Upper lobe of left lung (tissue), 6 donors: ENCODE measurements at places on chromosomes 5 and 9. TPM values are rescaled to one million over a fixed set of nuclear protein-coding genes. Genes with fewer than 3 reads are reported as not detected.
A peak's percentile ranks its signal among the peaks of the same experiment; 100 is the strongest.

The CCDC69 gene
- total RNA-seq: 61.0 TPM

DNA sequence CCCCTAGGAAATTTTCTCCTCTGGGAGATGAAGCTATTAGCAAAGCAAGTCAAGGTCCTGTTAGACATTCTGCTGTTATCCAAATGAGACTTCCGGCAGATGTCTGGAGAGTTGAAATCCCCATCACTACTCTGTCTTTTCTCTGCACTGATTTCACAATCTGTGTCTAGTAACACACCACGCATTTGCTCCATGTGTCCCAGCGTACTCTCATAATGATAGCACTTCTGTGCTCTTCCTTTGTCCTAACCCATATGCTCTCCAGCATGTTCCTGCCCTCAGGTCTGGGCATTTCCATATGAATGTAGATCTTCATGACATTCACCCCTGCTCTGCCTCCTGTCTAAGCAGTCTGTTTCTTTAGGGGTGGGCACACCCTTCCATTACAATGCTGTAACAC is 1949.0 kb upstream of the WWC1 start:
- no peaks in the 10 kb centered on the region for H3K27me3 ChIP-seq
- no peak overlapping the region for H3K27ac ChIP-seq
- H3K36me3 ChIP-seq: no peaks in the 10 kb centered on the region
- no peak for DNase-seq

The INSL6 gene
- total RNA-seq: not detected

GRCh38 chr9:21982861-21983560 is 11.2 kb downstream of the CDKN2A start:
- H3K4me1 ChIP-seq: peaks cover 3% of the 10 kb centered on the region
- H3K4me3 ChIP-seq: no peak overlapping the region
- H3K27me3 ChIP-seq: no peaks in the 10 kb centered on the region

The CDKN2B gene
- total RNA-seq: 42.9 TPM

The SLC25A2 gene
- 0.43 TPM for total RNA-seq

- DNase-seq: no peak
- H3K4me3 ChIP-seq: no peak overlapping the region
- no peak overlapping the region for H3K27ac ChIP-seq
- H3K27me3 ChIP-seq: no peaks in the 10 kb centered on the region
- H3K4me1 ChIP-seq: no peaks in the 10 kb centered on the region
These were observed 98.7 kb downstream of the PAX5 start for GRCh38 chr9:36935332-36935731.

- H3K36me3 ChIP-seq: no peaks in the 10 kb centered on the region
- DNase-seq: no peak
- no peak overlapping the region for H3K4me3 ChIP-seq
- H3K27me3 ChIP-seq: no peaks in the 10 kb centered on the region
- no peak overlapping the region for H3K27ac ChIP-seq
- H3K4me1 ChIP-seq: no peaks in the 10 kb centered on the region
These were observed 85.7 kb downstream of the LMX1B start for GRCh38 chr9:126699401-126699881.

DNA sequence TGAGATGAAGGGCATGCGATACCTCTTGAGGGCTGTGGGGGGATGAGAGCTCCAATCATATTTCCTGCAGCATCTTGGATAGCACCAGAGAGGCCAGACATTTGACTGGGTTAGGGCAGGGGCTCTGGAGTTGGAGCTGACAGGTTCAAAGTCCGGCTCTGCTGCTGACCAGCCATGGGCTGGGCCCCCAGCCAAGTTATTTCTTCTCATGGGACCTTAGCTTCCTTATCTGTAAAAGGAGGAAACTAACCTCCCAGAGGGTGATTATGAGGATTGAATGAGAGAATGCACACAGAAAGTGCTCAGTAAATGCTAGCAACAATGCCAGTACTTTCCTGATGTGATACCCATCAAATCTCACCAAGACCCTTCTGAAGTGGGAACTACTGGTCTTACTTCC is 65.2 kb upstream of the SLC25A51 start:
- H3K27me3 ChIP-seq: no peaks in the 10 kb centered on the region
- peaks cover 1% of the 10 kb centered on the region for H3K36me3 ChIP-seq
- H3K4me1 ChIP-seq: peaks cover 37% of the 10 kb centered on the region
- H3K4me3 ChIP-seq: no peak overlapping the region
- DNase-seq: no peak
- peak overlapping the region; percentile 23 for H3K27ac ChIP-seq

GRCh38 chr9:109705515-109705914 is 74.5 kb upstream of the PALM2AKAP2 start:
- no peaks in the 10 kb centered on the region for H3K36me3 ChIP-seq
- H3K27ac ChIP-seq: no peak overlapping the region
- H3K4me3 ChIP-seq: no peak overlapping the region

- no peaks in the 10 kb centered on the region for H3K36me3 ChIP-seq
- no peaks in the 10 kb centered on the region for H3K27me3 ChIP-seq
- DNase-seq: no peak
- no peak overlapping the region for H3K4me3 ChIP-seq
These were observed 5.7 kb upstream of the SMC2 start for GRCh38 chr9:104088416-104088815.

DNA sequence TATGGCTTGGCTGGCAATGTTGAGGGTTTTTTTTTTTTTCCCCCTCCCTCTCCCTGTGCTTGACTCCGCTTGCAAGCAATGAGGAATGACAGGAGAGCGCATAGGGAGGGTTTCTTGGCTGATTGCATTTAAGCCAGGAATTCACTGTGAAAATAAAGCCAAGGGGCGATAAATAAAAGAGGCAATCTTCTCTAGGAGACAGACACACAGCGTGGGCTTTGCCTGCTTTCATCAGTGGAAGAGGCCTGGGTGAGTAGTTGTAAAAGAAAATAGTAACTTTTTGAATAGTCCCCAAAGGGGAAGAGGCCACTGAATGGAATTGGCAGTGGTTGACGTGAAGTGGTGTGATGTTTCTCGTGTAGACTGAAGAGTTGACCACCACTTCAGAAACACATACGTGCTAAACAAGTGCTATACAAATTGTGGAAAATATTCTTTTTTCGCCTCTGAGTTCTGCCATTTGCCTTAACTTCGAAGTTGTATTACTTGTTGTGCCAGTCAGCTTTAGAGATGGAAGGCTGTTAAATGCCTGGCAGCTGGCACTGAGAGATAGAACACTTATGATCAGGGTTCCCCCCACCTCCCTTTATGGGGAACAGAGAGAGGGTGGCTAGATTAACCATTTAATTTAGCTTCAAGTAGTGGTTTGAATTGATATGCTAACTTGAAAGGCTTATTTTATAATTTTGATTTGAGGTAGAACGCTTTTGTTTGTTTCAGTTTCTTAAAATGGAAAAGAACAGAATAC is 3.0 kb downstream of the ZSWIM6 start:
- no peak overlapping the region for H3K27ac ChIP-seq
- H3K36me3 ChIP-seq: no peaks in the 10 kb centered on the region
- DNase-seq: no peak
- peaks cover 35% of the 10 kb centered on the region for H3K4me1 ChIP-seq
- H3K4me3 ChIP-seq: peak overlapping the region; percentile 77
- no peaks in the 10 kb centered on the region for H3K27me3 ChIP-seq

- no peak for DNase-seq
- H3K4me3 ChIP-seq: no peak overlapping the region
- no peak overlapping the region for H3K27ac ChIP-seq
These were observed 41.6 kb upstream of the PITX1 start for GRCh38 chr5:135075621-135076020.

DNA sequence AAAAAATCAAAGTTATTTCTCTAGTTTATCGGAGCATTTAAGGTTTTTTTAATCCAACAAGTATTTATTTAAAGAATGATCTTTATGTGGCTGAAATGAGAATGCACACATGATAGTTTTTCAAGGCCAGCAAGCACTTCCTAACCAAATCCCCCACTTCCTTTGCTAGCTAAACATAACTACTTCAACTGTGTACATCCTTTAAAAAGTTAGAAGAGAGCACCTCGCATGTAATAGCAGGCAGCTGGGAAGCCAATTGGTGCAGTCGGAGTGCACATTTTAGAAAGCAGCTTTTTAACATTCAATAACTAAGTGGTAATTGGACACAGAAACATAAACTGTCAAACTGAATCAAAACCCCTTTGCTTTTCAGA is 245.7 kb downstream of the BNC2 start:
- no peak for DNase-seq
- H3K4me3 ChIP-seq: no peak overlapping the region
- no peaks in the 10 kb centered on the region for H3K4me1 ChIP-seq
- no peak overlapping the region for H3K27ac ChIP-seq
- no peaks in the 10 kb centered on the region for H3K36me3 ChIP-seq

GRCh38 chr5:160555581-160555970 is 133.9 kb downstream of the PTTG1 start:
- no peak overlapping the region for H3K4me3 ChIP-seq
- H3K27ac ChIP-seq: no peak overlapping the region
- H3K27me3 ChIP-seq: no peaks in the 10 kb centered on the region
- no peaks in the 10 kb centered on the region for H3K4me1 ChIP-seq
- no peaks in the 10 kb centered on the region for H3K36me3 ChIP-seq
- DNase-seq: no peak

DNA sequence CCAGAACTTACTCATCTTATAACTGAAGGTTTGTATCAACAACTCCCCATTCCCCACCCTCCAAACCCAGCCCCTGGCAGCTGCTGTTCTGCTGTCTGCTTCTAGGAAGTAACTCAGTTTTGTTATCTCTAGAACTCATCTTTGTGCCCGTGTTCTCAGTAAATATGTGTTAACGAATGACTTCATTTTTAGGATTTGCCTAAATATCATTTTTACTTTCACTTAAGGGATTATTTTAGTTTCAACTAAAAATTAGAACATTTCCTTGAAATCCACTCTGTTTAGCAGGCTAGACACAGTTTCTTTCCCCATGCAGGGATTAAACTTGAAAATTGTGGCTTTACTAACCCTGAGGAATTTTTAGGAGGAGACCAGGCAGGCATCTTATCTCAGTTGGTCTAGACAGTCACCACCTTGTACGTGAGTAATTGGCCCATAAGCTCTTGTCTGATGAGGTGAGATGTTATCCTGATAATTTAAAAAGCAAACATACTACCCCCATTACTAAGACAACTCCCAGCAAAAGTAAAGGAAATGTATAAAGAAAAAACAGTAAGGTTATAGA is 68.2 kb upstream of the TNFAIP8 start:
- H3K36me3 ChIP-seq: no peaks in the 10 kb centered on the region
- no peak for DNase-seq
- H3K27ac ChIP-seq: no peak overlapping the region

DNA sequence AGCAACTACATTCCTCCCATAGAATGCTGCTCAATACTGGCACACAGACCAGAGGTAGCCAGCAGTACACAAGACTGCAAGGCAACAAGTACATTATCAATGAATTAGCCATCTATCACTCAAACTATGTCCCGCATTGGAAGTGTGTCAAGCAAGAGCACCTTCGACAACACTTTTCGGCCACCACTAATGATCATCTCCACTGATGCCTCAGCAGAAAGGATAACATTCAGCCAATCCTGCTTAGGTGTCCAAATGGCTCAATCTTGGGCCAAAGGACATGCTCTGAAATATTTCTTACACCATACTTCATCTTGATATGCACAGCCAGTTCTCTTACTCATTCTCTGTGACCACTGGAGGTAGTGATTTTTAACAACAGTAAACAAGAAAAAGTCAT is 25.0 kb downstream of the SKP1 start:
- peak overlapping the region; percentile 64 for H3K27ac ChIP-seq
- peaks cover 48% of the 10 kb centered on the region for H3K4me1 ChIP-seq
- no peaks in the 10 kb centered on the region for H3K27me3 ChIP-seq
- no peak overlapping the region for H3K4me3 ChIP-seq
- H3K36me3 ChIP-seq: peaks cover 24% of the 10 kb centered on the region

DNA sequence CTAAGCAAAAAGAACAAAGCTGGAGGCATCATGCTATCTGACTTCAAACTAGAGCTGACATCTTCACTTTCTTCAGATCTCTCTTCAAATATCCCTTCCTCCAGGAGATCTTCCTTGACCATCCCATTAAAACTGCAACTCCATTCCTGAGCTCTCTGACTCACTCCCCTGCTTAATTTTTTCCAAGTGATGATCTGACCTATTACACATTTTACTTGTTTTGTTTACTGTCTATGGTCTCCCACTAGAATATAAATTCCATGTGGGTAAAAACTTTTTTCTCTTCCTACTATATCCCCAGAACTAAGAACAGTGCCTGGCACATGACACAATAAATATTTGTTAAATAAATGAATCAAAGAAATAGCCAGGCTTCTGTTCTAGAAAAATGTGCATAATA is 87.5 kb downstream of the SLIT3 start:
- H3K36me3 ChIP-seq: no peaks in the 10 kb centered on the region
- no peak overlapping the region for H3K27ac ChIP-seq
- no peak overlapping the region for H3K4me3 ChIP-seq

DNA sequence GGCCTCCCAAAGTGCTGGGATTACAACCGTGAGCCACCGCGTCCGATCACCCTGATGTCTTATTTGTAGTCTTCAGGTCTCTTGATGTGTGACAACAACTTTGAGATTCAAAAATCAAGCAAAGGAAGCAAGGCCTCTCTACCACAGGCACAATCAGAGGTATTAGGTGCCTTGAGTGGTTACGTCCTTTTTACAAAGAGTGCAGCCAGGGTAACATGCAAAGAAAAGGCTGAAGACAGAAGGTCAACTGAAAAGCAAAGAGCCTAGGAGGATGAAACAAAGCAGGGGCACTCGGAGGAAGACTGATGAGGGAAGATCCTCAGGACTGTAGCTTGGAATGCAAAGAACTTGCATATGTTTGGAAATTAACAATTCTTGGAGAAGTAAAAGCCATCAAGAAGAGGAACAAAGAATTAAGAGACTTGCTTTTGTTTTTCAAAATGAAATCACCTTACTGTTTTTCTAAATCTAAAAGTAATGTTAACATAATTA is 362.1 kb downstream of the EBF1 start:
- no peak overlapping the region for H3K4me3 ChIP-seq
- no peaks in the 10 kb centered on the region for H3K27me3 ChIP-seq
- H3K36me3 ChIP-seq: no peaks in the 10 kb centered on the region
- no peak for DNase-seq
- H3K27ac ChIP-seq: no peak overlapping the region
- H3K4me1 ChIP-seq: no peaks in the 10 kb centered on the region

The KCNMB1 gene
- total RNA-seq: 1.1 TPM

GRCh38 chr5:16592255-16592654 is 24.5 kb downstream of the RETREG1 start:
- H3K27ac ChIP-seq: no peak overlapping the region
- no peaks in the 10 kb centered on the region for H3K27me3 ChIP-seq
- DNase-seq: no peak

DNA sequence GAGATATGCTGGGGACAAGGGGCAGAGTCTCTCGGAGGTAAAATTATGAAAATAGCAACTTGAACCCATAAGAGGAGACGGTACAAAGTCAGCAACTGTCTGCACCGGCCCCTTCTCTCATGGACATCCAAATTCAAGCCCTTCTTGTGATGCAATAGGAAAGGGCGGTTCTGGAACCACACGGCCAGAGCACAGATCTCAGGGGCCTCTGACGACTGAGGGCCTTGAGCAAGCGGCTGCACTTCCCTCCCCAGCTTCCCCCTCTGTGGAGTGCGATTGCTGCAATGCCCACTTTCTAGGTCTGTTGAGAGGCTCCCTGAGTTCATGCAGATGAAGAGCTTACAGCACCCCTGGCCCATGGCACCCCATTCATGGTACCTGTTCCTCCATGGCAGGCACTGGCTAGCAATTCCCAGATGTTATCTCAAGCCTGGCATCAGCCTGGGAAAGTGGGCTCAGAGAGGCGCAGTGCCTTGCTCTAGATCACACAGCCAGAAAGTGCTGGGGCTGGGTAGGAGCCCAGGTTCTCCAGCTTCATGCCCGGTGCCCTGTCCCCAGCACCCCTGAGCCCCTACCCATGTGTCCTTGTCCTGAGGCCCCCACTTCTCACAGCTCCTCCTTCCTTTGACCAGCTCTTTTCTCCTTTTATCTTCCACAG is 17.7 kb upstream of the CPLX2 start:
- no peak overlapping the region for H3K4me3 ChIP-seq
- DNase-seq: peak; percentile 80
- no peaks in the 10 kb centered on the region for H3K4me1 ChIP-seq
- H3K27ac ChIP-seq: no peak overlapping the region

The DNAJC18 gene
- total RNA-seq: 3.0 TPM

The TAS2R1 gene
- not detected for total RNA-seq
